Tongue (tissue), 3 donors: ENCODE measurements at places on chromosomes 16 and 17. TPM values are rescaled to one million over a fixed set of nuclear protein-coding genes. Genes with fewer than 3 reads are reported as not detected.
A peak's percentile ranks its signal among the peaks of the same experiment; 100 is the strongest.

DNA sequence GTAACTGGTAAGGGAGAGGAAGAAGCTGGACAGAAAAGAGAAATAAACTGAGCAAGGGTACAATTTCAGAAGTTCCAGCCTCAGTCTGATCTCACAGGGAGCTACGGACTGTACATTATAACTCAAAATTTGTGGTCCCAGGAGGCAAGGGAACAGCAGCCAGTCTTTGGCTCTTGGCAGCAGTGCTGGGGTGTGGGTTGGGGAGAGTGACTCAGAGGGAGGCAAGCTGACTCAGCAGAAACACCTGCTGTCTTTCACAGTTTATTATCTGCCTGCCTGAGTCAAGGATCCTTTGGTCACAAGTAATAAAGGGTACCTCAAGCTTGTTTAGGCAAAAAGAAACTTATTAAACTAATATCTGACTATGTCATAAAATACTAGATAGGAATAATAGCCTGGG, 73.5 kb upstream of the KIF2B start:
- DNase-seq: peak; percentile 8

- no peak for DNase-seq
Observed at GRCh38 chr16:15782573-15783365, 74.1 kb downstream of the MYH11 start.

GRCh38 chr16:21277927-21278706, at the start of gene CRYM:
TSS of gene CRYM (minus strand) at chr16:21278290. CDS start at chr16:21278251, 39 bp downstream.
- peak; percentile 58 for DNase-seq

GRCh38 chr16:1081734-1082265, 9.3 kb downstream of the SSTR5 start:
- DNase-seq: no peak

GRCh38 chr16:72036098-72036497, 18.2 kb upstream of the HP start:
- no peak for DNase-seq

GRCh38 chr16:75627851-75628250, 4.8 kb upstream of the ADAT1 start:
- DNase-seq: no peak

DNA sequence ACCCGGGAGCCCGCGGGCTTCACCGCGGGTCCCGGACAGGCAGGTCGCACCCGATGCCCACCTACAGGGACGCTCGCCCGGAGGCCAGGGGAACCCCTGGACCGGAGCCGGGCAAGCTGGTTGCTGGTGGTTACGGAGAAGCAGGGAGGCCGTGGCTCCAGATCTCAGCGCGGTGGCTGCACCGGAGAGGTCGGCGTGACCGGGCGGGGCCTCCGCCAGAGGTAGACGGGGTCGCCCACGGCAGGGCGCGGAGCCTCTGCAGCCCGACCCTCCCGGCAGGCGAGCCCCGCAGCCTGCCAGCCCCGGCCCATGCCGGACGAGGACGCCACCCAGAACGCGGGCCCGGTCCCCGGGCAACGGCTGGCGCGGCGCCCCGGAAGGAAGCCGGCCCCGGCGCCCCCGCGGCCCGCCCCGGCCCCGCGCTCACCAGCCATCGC, 341 bp downstream of the PCYT2 start:
- DNase-seq: no peak

Gene TMEM100
- 21.5 TPM for total RNA-seq

Gene SMIM22
- not detected for total RNA-seq

Gene TRIM65
- total RNA-seq: 25.8 TPM

Gene MSLN
- 5.3 TPM for total RNA-seq

Gene OMG
- total RNA-seq: 1.5 TPM

Gene MEIOC
- not detected for total RNA-seq

Gene TBC1D3H
- 2.8 TPM for total RNA-seq
